ENCODE measurements at places on chromosomes 13 and 19. TPM values are rescaled to one million over a fixed set of nuclear protein-coding genes. Genes with fewer than 3 reads are reported as not detected.

GRCh38 chr13:51794964-51795363 is 9.0 kb downstream of the DHRS12 start:
- H3K4me3 ChIP-seq: no peak overlapping the region
- H3K36me3 ChIP-seq: no peaks in the 10 kb centered on the region

- no peak overlapping the region for H3K4me3 ChIP-seq
- H3K4me1 ChIP-seq: no peaks in the 10 kb centered on the region
- no peaks in the 10 kb centered on the region for H3K27me3 ChIP-seq
- no peak overlapping the region for H3K27ac ChIP-seq
- no peaks in the 10 kb centered on the region for H3K36me3 ChIP-seq
- DNase-seq: no peak
Measured at GRCh38 chr13:113014752-113015745, 46.0 kb downstream of the MCF2L start.

GRCh38 chr19:5696196-5697021 is 6.3 kb downstream of the RPL36 start:
- no peak overlapping the region for H3K27ac ChIP-seq
- DNase-seq: no peak
- no peak overlapping the region for H3K4me3 ChIP-seq
- H3K4me1 ChIP-seq: no peaks in the 10 kb centered on the region

DNA sequence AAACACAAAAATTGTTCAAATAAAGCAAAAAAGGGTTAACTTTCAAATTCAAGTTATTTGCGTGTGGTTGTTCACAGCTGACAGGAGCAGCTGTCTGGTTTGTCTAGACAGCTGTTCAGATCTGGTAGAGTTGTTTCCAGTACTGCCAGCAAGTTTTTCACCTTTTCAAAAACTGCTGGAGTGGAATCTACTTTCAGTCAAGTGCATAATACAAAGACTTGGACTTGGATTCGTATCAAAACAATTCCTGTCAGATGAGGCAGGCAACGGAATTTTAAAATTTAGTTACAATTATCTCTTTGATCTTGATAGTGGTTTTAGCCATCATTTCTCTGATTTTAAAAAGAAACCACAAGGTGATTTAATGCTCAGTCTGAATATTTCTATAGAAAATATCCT is 51.7 kb upstream of the EEF1AKMT1 start:
- H3K36me3 ChIP-seq: no peaks in the 10 kb centered on the region
- no peaks in the 10 kb centered on the region for H3K27me3 ChIP-seq

DNA sequence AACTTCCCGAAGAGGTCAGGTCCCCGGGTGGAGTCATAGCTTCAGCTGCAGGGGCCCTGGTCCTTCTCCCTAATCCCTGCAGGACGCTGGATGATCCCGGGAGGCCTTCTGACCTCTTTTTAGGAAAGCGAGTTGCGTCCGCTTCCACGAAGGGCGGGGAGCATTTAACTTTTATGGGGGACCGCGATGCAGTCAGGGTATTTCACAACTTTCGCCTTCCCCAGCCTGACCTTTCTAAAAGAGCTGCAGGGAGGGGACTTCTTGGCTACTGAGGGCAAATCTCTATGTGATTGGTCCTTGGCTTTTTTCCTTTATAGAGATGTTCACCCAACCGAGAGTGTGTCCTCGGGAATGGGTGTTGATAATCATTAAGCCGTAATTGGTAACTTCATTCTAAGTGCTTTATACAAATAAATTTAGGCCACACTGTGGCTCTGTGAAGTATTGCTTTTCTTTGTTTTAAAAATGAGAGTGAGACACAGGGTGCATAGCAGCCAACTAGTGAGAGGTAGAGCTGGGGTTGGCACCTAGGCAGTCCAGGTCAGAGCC is 778 bp downstream of the ZNF230 start:
- no peak for DNase-seq
- H3K36me3 ChIP-seq: no peaks in the 10 kb centered on the region
- H3K27ac ChIP-seq: peak overlapping the region; percentile 34
- H3K4me1 ChIP-seq: no peaks in the 10 kb centered on the region

DNA sequence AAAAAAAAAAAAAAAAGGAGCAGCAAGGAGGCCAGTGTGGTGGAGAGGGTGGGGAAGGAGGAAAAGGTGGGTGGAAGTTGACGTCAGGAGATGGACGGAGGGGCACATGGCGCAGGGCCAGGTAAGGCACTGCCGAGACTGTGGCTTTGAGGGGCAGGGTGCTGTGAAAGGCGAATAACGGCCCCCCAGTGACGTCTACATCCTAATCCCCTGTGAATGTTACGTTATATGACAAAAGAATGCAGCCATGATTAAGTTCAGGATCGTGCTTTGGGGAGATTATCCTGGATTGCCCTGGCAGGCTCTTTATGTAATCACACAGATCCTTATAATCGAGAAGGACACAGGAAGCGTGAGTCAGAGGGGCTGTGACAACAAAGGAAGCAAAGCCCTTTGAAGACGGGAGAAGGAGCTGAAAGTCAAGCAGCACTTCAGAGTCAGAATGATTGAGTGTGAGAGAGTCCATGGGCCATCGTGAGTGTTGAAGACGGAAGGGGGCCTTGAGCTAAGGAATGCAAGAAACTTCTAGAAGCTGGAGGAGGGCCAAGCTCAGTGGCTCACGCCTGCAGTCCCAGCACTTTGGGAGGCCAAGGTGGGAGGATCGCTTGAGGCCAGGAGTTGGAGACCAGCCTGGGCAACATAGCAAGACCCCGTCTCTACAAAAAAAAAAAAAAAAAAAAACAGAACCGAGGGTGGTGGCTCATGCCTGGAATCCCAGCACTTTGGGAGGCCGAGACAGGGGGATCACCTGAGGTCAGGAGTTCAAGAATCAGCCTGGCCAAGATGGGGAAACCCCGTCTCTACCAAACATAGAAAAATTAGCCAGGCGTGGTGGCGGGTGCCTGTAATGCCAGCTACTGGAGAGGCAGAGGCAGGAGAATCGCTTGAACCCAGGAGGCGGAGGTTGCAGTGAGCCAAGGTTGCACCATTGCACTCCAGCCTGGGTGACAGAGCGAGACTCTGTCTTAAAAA is 13.8 kb upstream of the CEACAM16 start:
- no peaks in the 10 kb centered on the region for H3K4me1 ChIP-seq
- no peaks in the 10 kb centered on the region for H3K27me3 ChIP-seq

DNA sequence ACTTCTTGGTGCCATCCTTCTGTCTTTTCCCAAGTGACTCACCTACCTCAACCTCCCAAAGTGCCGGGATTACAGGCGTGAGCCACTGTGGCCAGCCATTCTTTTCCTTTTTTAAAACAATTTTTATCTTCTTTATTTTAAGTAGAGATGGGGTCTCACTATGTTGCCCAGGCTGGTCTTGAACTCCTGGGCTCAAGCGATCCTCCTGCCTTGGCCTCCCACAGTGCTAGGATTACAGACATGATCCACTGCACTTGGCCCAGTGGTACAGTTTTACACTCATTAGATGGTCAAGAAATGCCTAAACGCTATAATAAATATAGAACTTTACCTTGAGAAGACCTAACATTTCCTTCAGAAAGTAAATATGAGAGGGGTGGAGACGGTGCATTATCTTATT is 24.5 kb downstream of the GP6 start:
- DNase-seq: no peak
- no peaks in the 10 kb centered on the region for H3K4me1 ChIP-seq
- H3K36me3 ChIP-seq: no peaks in the 10 kb centered on the region

DNA sequence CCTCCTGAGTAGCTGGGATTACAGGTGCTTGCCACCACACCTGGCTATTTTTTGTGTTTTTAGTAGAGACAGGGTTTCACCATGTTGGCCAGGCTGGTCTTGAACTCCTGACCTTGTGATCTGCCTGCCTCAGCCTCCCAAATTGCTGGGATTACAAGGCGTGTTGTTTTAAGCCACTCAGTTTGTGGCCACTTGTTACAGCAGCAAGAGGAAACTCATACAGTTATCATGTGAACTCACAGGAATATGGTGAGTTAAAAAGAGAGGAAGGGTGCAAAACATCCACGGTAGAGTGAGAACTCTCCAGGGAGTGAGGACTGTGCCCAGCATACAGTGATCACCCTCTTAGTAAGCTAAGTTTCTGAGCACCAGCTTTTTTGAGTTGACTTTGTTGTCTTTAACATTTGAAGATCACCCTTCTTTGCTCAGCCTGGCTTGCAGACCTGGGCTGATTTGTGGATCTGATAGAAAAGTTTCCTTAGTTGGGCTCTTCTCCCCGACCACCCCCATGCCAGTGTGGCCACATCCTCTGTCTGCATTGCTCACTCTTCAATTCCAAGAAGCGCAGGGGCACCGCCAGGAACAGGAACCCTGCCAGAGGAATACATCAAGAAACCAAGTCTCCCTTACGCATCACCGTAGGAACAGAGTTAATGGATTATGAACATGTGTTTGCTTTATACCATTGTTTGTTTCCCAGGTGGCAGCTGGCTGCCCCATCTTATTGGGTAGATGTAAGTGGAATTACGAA is 16.0 kb downstream of the ALOX5AP start:
- no peak for DNase-seq
- no peaks in the 10 kb centered on the region for H3K36me3 ChIP-seq
- no peaks in the 10 kb centered on the region for H3K27me3 ChIP-seq
- H3K27ac ChIP-seq: no peak overlapping the region
- H3K4me3 ChIP-seq: no peak overlapping the region
- H3K4me1 ChIP-seq: no peaks in the 10 kb centered on the region

GRCh38 chr19:55344444-55344843 is 4.8 kb downstream of the KMT5C start:
- H3K36me3 ChIP-seq: no peaks in the 10 kb centered on the region
- DNase-seq: no peak
- H3K4me3 ChIP-seq: no peak overlapping the region
- H3K4me1 ChIP-seq: no peaks in the 10 kb centered on the region
- H3K27me3 ChIP-seq: no peaks in the 10 kb centered on the region
- H3K27ac ChIP-seq: no peak overlapping the region

- H3K27ac ChIP-seq: peak within 1 kb of the TSS; percentile 70
- H3K4me1 ChIP-seq: peaks cover 5% of the 10 kb centered on the region
- H3K4me3 ChIP-seq: peak within 1 kb of the TSS; percentile 64
- peak; percentile 70 for DNase-seq
- no peaks in the 10 kb centered on the region for H3K36me3 ChIP-seq
- H3K27me3 ChIP-seq: no peaks in the 10 kb centered on the region
Measured at GRCh38 chr19:49113762-49114629, at the start of gene LIN7B. TSS of gene LIN7B (plus strand) at chr19:49114370. CDS start at chr19:49114405, 35 bp downstream.

DNA sequence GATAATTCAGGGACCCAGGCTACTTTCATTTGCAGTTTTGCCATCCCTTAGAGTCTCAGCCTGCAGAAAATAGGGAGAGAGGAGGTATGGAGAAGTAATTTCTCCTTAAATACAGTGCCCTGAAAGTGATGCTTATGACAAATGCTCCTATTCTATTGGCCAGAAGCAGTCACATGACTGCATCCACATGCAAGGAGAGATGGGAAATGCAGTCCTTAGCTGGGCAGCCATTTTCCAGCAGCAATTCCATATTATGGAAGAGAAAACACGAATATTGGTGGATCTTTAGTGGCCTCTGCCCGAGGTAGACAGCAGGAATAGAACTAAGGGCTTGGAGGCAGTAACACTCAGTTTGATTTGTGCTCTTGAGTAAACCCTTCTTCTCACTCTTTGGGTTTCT is 39.4 kb downstream of the VAV1 start:
- DNase-seq: no peak
- H3K36me3 ChIP-seq: no peaks in the 10 kb centered on the region
- no peak overlapping the region for H3K4me3 ChIP-seq
- no peaks in the 10 kb centered on the region for H3K27me3 ChIP-seq

- H3K27ac ChIP-seq: peak within 1 kb of the TSS; percentile 68
- peak; percentile 66 for DNase-seq
- no peaks in the 10 kb centered on the region for H3K36me3 ChIP-seq
- peak within 1 kb of the TSS; percentile 20 for H3K4me3 ChIP-seq
Measured at GRCh38 chr19:45973553-45974338, at the start of gene NOVA2. TSS of gene NOVA2 (minus strand) at chr19:45973865. CDS start at chr19:45973351, 514 bp downstream.

GRCh38 chr13:108855737-108856387 is 226.5 kb downstream of the MYO16 start:
- DNase-seq: no peak
- H3K27me3 ChIP-seq: no peaks in the 10 kb centered on the region
- H3K27ac ChIP-seq: no peak overlapping the region
- no peak overlapping the region for H3K4me3 ChIP-seq
- H3K36me3 ChIP-seq: no peaks in the 10 kb centered on the region

- H3K4me3 ChIP-seq: no peak overlapping the region
- H3K27ac ChIP-seq: no peak overlapping the region
- no peaks in the 10 kb centered on the region for H3K36me3 ChIP-seq
- H3K4me1 ChIP-seq: no peaks in the 10 kb centered on the region
- no peaks in the 10 kb centered on the region for H3K27me3 ChIP-seq
- no peak for DNase-seq
Measured at GRCh38 chr19:15393963-15394362, 14.4 kb upstream of the AKAP8 start.

The FGF9 gene
- total RNA-seq: 0.51 TPM

The COX7A1 gene
- 120 TPM for total RNA-seq

The CYP2F1 gene
- not detected for total RNA-seq
